Activated naive CD8-positive, alpha-beta T cell treated with anti-CD3 and anti-CD28 coated beads, Interleukin-2, amount 50 U/mL, for 24 hours (primary cell): ENCODE measurements at places on chromosomes 5 and 9.
A peak's percentile ranks its signal among the peaks of the same experiment; 100 is the strongest.

- DNase-seq, result no peak
Observed at GRCh38 chr5:150304481-150305081, 1.9 kb upstream of the ARSI start.

- DNase-seq, result no peak
Observed at GRCh38 chr5:35409361-35409760, 179.1 kb upstream of the PRLR start.

- DNase-seq, result no peak
Observed at GRCh38 chr9:83012922-83013838, 49.8 kb downstream of the RASEF start.

- DNase-seq, result no peak
Observed at GRCh38 chr5:159258361-159258760, 4.7 kb upstream of the UBLCP1 start.

GRCh38 chr5:100472091-100472490, 63.1 kb upstream of the FAM174A start:
- DNase-seq, result no peak

- DNase-seq, result no peak
Observed at GRCh38 chr9:127755061-127756060, 20.3 kb upstream of the TOR2A start.

- no peak for DNase-seq
Observed at GRCh38 chr9:34179213-34180136, 632 bp downstream of the UBAP1 start.

DNA sequence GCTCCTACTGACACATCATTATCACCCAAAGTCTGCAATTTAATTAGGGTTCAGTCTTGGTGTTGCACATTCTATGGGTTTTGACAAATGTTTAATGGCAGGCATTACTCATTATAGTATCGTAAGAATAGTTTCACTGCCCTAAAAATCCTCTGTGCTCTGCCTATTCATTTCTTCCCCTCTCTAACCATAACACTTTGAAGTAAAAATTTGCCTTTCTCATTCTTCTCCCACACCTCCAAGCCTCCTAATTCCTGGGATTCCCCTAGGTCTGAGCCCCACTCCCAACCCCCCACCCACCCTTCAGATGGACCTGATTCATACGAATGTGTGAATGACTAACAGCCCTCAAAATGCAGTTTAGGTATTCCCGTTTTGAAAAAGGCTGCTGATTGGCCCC, 18.4 kb downstream of the ENC1 start:
- DNase-seq, result peak; percentile 24

DNA sequence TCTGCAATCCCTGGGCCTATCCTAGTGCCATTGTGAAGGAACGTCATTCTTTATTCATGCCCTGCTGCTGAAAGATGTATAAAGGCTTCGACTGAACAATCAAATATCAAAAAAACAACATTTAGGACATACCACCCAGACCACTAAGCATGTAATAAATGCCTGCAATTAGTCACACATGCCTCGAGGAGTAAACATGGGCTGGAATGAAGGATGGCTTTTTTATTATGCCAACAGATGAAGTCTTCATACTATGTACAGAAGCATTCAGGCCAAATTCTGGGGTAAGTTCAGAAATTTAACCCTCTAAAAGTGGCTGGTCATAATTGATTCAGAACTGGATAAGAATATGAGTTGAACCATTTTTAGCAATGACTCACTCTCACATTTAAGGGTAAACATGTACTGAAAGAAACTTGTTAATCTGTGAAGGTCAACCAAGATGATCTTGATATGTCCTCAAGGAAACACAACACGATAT, 38.1 kb downstream of the FAM240B start:
- DNase-seq, result no peak

- DNase-seq, result no peak
Observed at GRCh38 chr9:4689687-4690104, 10.3 kb downstream of the CDC37L1 start.

DNA sequence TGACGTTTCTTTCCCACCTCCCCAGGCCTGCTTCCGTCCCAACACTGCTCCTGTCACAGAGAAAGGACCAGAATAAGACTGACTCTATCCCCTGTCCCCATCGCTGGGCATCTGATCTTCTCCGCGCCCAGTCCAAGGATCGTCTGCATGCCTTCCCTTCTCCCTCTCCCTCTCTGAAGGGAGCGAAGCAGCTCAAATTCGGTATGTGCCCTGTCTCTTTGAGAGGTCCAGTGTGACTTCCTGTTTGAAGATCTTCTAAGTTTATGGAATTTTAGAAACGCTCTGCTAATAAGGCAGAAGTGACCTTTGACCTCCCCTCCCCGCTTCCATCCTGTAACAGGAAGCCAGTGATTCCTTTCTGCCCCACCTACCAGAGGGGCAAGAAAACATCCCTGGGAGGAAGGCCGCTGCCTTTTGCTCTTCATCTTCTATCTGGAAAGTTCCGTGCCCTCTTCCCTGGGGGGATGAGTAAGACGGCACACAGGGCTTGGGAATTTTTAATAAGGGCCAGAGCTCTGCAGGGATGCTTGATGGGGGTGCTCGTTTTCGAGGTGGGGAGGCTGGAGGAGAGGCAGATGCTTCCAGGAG, 40.7 kb upstream of the RNU6ATAC start:
- DNase-seq, result no peak

GRCh38 chr9:69188975-69189374, 14.9 kb downstream of the TJP2 start:
- DNase-seq, result no peak

- peak; percentile 59 for DNase-seq
Observed at GRCh38 chr9:21993893-21994555, at the start of gene CDKN2A. CDKN2A (minus strand) TSS chr9:21994392.

GRCh38 chr9:83238871-83239640, 176.1 kb upstream of the RASEF start:
- no peak for DNase-seq

- no peak for DNase-seq
Observed at GRCh38 chr5:119752921-119753886, 123.8 kb downstream of the FAM170A start.

- no peak for DNase-seq
Observed at GRCh38 chr5:72121780-72122445, 14.6 kb downstream of the MAP1B start.

GRCh38 chr9:108474356-108474755, 381.4 kb downstream of the ACTL7B start:
- no peak for DNase-seq

GRCh38 chr9:22683700-22684075, 237.1 kb downstream of the DMRTA1 start:
- no peak for DNase-seq

GRCh38 chr9:112404508-112404932, 24.6 kb downstream of the HSDL2 start:
- no peak for DNase-seq

DNA sequence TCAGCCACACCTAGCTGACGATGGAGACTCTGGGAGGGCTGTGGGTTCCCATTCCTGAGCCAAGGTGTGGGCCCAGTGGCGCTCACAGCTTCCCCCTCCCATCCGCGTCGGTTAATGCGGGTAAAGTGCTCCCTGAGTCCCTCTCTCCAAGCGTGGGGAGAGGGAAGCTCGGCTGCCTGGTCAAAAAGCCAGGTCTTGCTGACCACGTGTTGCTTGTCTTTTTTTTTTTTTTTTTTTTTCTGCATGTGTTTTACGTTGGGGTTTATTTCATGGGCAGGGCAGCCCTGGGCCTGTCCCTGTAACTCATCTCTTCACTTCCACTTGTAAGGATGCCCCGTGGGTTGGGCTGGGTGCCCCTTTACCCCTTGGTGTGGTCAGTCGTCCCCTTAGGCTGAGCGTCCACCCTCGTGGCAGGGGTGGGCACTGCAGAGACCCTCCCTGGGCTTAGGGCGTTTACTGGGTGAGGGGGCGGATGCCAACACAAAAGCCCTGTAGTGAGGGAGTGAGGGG, 11.9 kb downstream of the NKD2 start:
- DNase-seq, result no peak

DNA sequence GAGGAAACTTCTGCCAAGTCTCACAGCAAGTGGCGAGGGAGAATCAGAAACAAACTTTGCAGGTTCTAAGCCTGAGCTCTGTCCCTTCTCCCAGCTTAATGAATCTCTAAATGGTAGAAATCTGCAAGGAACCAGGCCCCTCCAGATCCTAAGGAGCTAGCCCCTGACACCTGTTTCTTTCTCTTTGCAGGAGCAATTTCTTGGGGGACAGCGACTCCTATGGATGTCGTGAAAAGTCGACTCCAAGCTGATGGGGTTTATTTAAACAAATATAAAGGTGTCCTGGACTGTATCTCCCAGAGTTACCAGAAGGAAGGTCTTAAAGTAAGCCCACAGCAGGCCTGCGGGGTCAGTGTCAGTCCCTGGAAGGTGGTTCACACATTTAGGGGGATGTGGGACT, 21.8 kb downstream of the IL9 start:
- no peak for DNase-seq

DNA sequence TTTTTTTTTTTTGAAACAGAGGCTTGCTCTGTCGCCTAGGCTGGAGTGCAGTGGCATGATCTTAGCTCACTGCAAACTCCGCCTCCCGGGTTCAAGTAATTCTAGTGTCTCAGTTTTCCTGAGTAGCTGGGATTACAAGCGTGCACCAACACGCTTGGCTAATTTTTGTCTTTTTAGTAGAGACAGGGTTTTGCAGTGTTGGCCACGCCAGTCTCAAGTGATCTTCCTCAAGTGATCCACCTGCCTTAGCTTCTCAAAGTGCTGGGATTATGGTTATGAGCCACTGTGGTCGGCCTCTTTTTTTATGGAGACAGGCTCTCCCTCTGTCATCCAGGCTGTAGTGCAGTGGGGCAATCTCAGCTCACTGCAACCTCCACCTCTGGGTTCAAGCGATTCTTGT, 82.9 kb downstream of the RAB24 start:
- DNase-seq, result no peak

DNA sequence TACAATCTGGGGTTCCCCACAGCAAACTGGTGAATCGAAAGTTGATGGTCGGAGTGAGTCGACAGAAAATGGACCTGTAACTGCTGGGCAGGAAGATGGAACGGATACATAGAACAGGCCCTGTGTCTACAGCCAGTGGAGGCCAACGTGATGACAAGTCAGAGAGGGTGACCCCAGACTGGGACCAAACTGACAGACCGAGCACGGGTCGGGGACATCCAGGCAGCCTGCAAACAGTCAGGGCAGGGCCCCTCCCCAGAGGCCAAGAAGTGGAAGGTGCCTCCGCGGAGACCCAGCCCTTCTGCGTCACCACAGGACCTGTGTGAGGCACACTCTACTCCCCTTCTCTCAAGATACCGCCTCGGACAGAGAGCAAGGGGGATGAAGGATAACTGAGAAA, 25.1 kb upstream of the FANCC start:
- DNase-seq, result no peak

GRCh38 chr9:106023455-106023854, 329.1 kb downstream of the TMEM38B start:
- DNase-seq, result no peak

DNA sequence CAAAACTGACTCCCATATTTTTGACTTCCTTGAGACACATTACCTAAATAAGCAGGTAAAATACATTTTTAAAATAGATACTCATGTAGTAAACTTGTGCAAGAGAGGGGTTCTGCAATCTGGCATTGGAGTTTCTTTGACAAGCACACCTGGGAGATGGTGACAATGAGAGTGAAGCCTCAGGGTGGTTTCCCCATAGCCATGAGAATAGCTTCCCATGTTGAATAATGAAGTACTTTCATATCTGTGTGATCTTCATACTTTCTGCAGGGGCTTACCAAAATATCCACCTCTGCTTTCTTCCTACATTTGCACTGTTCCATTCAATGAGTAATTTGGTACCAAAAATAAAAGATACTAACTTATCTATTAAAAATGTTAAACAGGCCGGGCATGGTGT, 44.7 kb upstream of the VCAN start:
- DNase-seq, result no peak

DNA sequence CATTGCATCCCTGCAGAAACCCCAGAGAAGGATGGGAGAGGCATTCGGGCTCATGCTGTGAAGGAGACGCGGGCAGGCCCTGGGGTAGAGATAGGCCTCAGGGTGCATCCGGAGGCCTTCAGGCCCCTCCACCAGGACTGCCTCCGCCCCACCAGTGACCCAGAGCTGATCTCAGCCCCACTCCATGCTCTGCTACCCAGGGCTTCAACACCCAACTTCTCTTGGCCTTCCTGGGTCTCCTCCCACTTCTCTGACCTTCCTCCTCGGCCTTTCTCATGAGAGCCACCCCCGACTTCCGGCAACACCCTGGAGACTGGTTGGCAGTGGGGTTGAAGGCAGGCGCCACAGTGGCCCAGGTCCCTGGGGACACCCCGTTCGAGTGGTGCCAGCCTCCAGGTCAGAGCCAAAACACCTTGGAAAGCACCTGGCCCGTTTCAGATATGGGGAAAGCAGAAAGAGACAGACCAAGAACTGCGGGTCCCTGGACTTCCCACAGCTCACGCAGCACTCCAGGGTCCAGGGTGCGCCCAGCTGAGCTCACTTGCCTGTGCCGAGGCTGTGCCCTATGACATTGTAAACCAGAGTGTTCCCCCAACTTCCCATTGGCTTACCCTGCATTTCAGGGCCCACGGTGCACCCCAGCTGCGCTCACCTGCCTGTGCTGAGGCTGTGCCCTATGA, 65.1 kb upstream of the OLFM1 start:
- DNase-seq, result no peak

DNA sequence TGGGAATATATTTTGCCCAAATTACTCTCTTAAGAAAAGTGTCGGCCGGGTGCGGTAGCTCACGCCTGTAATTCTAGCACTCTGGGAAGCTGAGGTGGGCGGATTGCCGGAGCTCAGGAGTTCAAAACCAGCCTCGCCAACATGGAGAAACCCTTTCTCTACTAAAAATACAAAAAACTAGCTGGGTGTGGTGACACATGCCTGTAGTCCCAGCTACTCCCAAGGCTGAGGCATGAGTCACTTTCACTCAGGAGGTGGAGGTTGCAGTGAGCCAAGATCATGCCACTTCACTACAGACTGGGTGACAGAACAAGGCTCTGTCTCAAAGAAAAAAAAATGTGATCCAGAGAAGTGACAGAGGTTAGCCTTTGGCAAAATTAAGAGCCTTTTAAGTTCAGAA, 26.4 kb upstream of the TMEM171 start:
- DNase-seq, result no peak

DNA sequence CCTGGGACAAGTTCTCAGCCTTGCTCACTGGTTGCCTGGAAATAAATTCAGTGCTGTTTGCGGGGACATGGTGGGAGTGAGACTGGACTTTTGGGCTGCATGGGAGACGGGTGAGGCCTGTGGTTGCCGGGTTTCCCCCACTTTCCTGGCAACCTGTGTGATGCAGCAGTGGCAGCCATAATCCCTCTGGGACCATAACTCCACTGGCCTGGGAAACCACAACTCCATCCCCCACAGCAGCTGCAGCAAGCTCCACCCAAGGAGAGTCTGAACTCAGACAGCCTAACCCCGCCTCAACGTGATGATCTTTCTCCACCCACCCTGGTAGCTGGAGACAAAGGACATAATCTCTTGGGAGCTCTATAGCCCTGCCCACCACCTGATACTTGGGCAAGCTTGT, 349.9 kb downstream of the PIK3R1 start:
- peak; percentile 4 for DNase-seq

DNA sequence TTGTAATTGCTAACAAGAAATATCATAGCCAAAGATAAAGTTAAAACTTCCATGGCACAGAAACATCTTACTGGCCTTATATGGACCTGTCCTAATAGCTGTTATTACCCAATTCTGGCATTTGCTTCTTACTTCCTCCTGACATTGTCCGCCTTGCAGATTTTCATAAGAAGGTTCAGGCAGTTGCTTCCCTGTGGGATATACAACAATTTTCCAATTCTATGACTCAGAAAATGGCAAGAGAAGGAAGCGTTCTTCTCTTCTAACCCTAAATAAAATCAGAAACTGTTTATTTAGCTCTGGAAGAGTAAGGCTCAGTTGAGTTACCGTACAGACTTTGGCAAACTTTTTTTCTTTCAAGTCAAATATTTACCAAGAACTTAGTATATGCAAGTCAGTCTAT, 1.7 kb downstream of the PRKAA1 start:
- no peak for DNase-seq

GRCh38 chr5:174318578-174318977, 273.1 kb downstream of the NSG2 start:
- no peak for DNase-seq
